Activated T-cell treated with anti-CD3 and anti-CD28 coated beads, Interleukin-2, amount 50 U/mL, for 72 hours (primary cell): ENCODE measurements at places on chromosomes 1 and 21. TPM values are rescaled to one million over a fixed set of nuclear protein-coding genes. Genes with fewer than 3 reads are reported as not detected.

The LRRC53 gene
- not detected for total RNA-seq

The AMY2A gene
- total RNA-seq = not detected

The MTX1 gene
- total RNA-seq = 27.4 TPM

The LEFTY1 gene
- not detected for total RNA-seq

The PDE4B gene
- total RNA-seq = 53.9 TPM

The EPHB2 gene
- 0.22 TPM for total RNA-seq

The ADCY10 gene
- total RNA-seq = 0.07 TPM

The TFF3 gene
- total RNA-seq = not detected

The SFPQ gene
- 288 TPM for total RNA-seq

The GPR137B gene
- total RNA-seq = 7.1 TPM

The MRPL20 gene
- 74.9 TPM for total RNA-seq

The SMPDL3B gene
- total RNA-seq = 1.5 TPM

The OR2L13 gene
- total RNA-seq = 0.14 TPM

The DEGS1 gene
- total RNA-seq = 43.1 TPM

The MROH7 gene
- 0.86 TPM for total RNA-seq

The ARMH1 gene
- total RNA-seq = 123 TPM

The TNFSF4 gene
- 2.0 TPM for total RNA-seq

The KCNK1 gene
- 5.9 TPM for total RNA-seq

The NUF2 gene
- total RNA-seq = 56.5 TPM

The SLC27A3 gene
- 8.3 TPM for total RNA-seq

The CRYAA gene
- not detected for total RNA-seq
